A549 (cell line): ENCODE measurements at places on chromosomes 7 and 10.

GRCh38 chr7:87494454-87494853, 19.0 kb upstream of the ABCB4 start:
- no peak for DNase-seq

DNA sequence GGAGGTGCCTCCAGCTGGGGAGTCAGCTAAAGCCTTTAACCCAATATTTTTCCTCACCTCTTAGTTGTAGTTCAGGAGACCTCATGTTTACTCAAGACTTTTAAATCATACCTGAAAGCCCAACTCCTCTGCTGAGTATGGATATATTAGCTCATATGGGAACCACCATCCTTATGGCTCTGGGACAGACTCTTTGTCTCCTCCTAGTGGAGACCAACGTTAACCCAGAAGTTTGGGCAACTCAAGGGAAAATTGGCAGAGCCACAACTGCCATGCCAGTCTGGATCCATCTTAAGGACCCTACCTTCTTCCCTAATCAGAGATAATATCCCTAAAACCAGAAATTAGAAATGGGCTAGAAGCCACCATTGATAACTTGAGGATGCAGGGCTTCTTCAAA, 80.8 kb downstream of the TMEM106B start:
- DNase-seq, result no peak

DNA sequence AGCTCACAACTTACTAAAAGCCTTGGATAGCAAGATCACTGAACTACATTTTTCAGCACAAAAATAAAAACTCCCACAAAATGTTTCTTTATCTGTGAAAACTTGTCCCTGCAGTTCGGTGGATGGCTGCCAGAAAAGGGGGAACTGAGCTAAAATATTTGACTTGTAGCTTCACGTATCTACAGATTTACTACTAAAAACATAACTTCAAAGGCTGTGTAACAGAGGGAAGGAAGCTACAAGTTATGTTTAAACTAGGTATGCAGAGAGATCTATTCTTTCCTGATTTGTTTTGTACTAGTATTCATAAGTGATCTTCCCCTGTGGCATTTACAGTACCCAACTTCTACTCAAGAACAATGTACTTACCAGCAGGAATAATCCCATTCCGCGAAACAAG, 25.1 kb downstream of the SGCE start:
- DNase-seq, result no peak

DNA sequence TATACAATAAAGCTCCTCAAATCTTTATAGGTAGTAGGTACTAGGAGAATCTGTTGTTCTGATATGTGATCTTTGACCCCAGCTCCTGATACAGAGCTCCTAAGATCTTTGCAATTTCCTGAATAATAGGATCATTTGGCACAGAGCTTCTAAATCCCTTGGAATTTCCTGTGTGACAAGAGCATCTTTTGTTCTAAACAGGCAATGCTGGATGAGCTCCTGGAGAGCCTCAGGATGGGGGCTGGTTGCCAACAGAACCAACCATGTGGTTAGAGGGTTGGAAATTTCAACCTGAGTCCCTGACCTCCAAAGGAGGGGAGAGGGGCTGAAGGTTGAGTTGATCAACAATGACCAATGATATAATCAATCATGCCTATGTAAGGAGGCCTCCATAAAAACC, 629.0 kb downstream of the CCSER2 start:
- no peak for DNase-seq

GRCh38 chr10:11095374-11095801, 77.7 kb downstream of the CELF2 start:
- DNase-seq, result no peak

GRCh38 chr10:34544400-34544799, 270.7 kb downstream of the PARD3 start:
- no peak for DNase-seq

- DNase-seq, result no peak
Observed at GRCh38 chr10:107433605-107434004, 269.1 kb upstream of the SORCS1 start.

- no peak for DNase-seq
Observed at GRCh38 chr10:43253461-43254198, 13.2 kb downstream of the RASGEF1A start.

DNA sequence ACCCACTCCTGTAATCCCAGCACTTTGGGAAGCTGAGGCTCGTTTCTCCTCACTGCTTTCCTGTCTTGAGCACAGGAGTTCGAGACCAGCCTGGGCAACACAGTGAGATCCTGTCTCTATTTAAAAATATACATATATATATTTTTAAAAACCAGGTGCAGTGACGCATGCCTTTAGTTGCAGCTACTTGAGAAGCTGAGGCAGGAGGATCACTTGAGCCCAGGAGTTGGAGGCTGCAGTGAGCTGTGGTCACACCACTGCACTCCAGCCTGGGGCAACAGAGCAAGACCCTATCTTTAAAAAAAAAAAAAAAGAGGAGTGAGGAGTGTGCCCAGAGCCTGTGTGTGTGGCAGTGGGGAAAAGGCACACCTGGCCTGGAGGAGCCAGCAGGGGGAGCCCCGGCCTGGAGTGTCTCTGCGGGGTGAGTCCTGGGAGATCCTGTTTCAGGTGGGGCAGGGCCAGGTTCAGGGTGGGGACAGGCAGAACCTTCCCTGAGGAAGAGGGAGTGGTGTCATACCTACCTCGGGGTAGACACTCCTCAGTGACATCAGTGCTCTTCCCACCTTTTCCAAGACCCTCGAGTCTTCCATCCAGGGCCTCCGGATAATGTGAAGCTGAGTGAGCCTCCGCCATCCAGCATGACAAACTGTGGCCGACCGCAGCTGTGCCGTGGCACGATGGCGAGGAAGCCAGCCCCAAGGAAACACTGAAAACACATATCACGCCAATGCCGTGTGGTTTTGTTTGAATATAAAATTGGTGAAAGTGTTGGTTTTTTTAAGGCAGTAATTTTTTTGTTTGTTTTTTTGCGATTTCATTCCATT, 9.0 kb upstream of the ARPC1B start:
- DNase-seq, result peak; percentile 74

DNA sequence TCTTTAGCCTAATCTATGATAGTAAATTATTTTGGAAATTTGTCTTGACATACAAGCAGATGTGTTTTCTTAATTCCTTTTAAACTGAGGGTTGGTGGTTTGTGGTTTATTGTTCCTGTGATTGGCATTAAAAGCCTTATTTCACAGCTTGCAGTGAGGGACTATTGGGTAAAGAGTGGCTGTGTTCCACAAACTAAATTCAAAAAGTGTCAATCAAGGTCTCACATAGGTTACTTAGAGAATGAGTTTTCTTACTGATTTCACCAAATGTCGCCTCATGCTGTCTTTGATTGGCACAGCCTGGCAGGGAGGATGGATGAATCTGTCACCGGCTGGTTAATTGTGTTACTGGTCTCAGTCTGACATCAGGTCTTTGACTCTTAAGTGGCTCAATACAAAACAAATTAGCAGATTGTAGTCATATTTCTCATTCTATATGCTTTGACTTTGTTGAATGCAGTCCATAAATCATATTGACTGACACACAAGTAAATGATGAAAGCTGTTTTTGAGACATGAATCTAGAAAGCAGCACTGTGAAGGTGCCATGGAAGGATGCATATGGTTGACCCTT, 66.8 kb upstream of the CYP26C1 start:
- DNase-seq, result no peak

- DNase-seq, result no peak
Observed at GRCh38 chr7:100167912-100168323, 499 bp downstream of the GAL3ST4 start.

GRCh38 chr7:71457021-71457420, 325.1 kb downstream of the GALNT17 start:
- DNase-seq, result no peak

GRCh38 chr7:1108264-1108920, 20.5 kb downstream of the GPER1 start:
- DNase-seq, result no peak

DNA sequence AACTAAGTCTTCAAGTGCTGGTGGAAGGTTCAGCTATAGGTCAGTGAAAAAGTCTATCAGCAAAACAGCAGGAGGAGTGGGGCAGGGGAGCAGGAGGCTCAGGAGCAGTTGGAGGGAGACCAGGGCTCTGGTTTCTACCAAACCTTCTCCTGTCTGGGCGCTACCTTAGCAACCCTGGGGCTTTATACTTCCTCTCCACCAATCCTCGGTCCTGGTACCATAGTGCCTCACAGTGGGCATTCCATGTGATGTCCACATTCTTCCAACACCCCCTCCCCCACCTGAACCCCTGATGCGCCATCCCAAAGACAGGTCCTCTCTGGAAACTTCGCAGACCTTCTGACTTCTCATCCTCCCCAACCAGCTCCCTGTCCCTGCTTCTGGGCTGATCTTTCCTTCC, 25.3 kb upstream of the ACSM6 start:
- DNase-seq, result no peak

DNA sequence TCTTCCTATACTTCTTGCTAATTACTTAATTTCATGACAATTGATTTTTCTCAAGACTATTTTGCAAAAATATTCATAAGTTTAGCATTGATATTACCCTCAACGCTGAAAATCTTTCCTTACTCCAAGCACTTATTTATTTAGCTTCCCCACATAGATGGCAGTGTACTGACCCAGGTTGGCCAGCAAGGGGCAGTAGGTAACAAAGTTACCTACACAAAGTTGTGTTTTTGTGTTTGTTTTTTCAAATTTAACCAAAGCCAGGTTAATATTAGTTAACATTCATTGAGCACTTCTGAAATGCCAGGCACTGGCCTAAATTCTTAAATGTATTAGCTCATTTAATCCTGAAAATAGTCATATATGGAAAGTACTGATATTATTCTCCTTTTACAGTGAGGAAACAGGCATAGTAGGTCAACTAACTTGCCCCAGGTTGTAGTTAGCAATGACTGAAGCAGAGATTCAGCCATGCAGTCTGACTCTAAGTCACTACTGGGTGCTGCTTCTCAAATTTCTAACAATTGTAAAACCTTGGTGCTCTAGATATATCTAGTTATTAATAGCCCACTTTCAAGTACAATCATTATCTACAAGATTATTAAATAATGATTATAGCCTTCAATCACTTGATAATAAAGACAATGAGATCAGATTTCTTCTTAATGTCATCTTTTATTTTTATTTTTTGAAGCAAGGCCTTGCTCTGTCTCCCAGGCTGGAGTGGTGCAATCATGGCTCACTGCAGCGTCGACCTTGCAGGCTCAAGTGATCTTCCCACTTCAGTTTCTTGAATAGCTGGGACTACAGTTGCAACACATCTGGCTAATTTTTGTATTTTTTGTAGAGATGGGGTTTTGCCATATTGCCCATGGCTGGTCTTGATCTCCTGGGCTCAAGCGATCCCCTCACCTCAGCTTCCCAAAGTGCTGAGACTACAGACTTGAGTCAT, 5.8 kb upstream of the GGCT start:
- peak; percentile 63 for DNase-seq

DNA sequence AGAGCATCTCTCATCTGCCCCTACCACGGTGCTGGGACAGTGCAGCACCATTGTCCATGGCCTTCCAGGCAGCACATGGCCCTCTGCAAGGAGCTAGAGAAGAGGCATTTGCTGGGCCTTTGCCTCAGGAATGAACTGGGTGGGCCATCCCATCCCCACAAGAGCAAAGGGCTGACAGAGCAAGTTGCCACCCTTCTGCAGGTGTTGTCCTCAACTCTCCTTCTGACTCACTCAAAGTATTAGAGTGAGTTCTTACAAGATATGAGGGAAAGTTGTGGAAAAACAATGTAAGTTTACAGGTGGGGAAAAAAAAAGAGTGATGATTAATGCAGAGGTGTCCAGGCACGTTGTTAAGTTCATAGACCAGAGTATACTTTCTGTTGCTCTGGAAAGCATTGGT, 261.2 kb downstream of the SKIDA1 start:
- DNase-seq, result no peak

DNA sequence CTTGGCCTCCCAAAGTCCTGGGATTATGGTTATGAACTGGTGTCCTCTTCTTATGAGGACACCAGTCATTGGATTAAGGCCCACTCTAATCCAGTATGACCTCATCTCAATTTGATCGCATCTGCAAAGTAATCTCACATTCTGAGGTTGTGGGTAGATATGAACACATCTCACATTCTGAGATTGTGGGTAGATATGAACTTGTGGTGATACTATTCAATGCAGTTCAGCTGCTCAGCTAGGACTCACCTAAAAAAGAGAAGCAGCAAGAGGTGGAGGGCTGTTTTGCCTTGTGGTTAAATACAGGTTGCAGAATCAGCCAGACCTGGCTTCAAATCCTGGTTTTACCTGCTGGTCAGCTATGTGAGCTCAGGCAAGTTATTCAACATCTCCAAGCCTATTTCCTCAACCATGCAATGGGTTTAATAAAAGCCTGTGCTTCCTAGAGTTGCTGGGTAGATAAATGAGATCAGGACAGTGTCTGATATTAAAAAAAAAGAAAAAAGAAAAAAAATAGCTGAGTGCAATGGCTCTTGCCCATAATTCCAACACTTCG, 8.5 kb upstream of the BAG3 start:
- DNase-seq, result no peak

DNA sequence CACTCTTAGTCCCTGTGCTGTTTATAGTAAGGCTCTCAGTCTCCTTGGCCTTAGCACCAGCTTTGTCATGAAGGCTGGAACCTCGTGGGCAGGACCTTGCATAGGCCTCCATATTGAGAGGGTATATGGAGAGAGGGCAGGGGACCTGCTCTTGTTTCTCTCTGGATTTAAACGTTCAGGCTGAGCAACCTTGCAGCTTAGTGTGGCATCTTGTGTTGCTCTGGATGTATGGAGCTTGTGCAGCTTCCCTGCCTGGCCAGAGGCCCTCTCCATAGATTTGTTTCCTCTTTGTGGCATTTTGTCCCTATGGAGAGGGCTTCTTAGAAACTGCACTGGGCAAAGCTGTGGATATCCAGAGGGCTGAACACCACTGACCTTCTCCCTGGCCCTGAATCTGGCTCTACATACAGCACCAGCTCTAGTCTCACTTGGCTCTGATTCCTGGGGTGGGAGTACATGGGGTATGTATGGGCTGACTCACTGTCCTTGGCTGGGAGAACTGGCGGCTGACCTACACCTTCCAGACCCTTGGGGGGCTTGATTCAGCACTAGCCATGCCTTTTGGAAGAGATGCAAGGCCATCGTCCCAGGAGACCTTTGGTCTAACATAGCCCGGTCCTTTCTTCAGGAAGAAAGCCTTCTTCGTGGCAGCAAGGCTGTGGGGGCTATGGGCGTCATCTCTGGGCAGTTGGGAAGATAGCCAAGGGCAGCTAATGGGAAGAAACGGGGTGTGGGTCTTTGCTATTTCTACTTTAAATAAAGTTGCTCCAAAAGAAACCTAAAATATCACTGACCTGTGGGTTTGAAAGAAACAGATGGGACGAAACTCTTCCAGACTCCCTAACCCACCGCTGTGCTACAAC, 30.5 kb downstream of the ITPRIP start:
- no peak for DNase-seq

- DNase-seq, result peak; percentile 92
Observed at GRCh38 chr7:151110941-151111645, 24.8 kb downstream of the AGAP3 start.

DNA sequence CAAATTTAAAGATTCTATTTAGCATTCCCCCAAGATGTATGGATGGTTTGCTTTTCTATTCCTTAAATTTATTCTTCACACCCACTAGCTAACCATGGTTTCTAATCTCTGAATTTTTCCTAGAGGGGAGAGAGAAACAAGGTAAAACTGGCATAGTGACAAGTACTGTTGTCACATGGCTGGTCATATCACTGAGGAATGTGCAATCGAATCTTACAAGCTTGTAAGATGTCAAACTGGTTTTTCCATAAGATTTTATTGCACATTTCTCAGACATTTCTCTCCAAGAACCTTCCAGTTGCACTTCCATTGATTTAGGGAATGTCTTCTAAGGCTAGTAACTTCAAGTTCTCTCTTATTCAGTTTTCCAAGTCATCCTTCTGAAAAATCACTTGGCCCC, 89.8 kb downstream of the MBL2 start:
- no peak for DNase-seq
